ENCODE measurements at places on chromosomes 1 and 21.

DNA sequence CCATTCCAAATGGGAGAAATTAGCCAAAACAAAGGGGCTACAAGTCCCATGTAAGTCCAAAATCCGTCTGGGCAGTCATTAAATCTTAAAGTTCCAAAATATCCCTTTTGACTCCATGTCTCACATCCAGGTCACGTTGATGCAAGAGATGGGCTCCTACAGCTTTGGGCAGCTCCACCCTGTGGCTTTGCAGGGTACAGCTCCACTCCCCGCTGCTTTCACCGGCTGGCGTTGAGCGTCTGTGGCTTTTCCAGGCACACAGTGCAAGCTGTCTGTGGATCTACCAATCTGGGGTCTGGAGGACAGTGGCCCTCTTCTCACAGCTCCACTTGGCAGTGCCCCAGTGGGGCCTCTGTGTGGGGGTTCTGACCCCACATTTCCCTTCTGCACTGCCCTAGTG is 130.2 kb downstream of the TPR start:
- DNase-seq: peak; percentile 26

GRCh38 chr1:4253935-4254334 is 353.9 kb upstream of the C1orf174 start:
- DNase-seq: no peak

- no peak for DNase-seq
Measured at GRCh38 chr1:226954337-226954736, 14.2 kb downstream of the COQ8A start.

DNA sequence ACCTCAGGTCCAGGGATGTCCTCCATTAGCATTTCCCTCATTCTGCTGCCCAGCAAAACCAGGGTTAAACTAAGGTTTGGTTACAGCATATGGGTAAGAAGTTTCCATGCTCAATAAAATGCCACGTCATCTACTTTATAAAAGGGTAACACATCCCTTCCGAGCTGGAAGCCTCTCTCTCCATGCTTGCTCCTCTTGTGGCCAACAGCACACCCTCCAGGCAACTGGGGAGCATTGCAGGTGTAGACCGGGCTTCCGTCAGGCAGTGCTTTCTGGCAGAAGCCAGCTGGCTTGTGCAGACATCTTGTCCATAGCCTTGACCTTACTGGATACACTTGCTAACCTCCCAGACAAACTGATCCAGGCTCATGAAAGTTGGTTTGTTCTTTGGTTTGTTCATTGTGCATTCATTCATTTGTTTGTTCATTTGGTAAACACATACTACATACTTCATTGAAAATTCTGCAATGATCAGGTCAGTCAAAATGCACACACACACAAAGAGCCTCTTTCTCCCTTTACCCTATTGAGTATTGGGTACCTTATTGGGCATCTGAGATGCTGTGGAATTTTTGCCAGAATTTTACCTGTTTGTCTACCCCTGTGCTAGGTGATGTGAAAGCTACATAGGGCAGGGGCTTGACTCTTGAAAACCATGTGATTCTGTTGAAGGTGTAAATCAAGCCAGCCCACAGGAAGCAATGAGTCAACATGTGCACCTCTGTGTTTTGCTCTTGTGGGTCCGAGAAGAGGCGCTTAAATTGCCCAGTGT is 422.8 kb downstream of the CAMTA1 start:
- peak; percentile 62 for DNase-seq
